SK-N-MC (cell line): ENCODE measurements at places on chromosomes 1 and 21.

- no peak for DNase-seq
Measured at GRCh38 chr1:916173-917075, 7.3 kb upstream of the SAMD11 start.

DNA sequence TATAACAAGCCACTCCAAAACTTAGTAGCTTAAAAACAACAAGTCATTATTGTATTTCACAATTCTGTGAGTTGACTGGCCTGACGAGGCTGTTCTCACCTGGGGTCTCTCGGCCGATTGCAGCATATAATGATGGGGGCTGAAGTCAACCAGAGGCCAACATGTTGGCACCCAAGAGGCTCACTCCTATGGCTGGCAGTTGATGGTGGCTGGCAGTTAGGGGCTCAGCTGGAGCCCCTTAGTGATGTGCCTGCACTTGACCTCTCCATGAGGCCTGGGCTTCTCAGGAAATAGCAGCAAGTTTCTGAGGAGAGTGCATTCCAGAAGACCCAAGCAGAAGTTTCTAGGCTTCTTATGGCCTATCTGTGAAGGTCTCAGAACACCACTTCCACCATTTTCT is 459.4 kb downstream of the NPHP4 start:
- DNase-seq = no peak

DNA sequence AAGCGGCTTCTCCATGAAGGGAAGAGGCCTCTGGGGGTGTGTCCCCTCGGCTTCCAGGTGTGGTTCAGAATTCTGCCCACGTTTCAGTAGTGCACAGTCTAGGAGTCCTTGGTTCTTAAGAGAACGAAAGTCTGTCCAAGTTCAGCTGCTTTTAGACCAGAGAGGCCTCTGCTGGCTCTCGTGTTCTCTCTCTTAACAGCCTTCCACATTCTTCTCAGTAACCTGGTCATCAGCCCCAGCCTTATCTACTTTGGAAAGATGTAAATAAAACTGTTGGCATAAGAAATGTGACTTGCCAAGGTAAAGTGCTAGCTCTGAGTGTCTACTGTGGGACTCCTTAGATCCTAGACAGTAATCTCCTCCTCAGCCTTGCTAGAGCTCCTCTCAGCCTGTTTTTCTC is 15.3 kb upstream of the STUM start:
- no peak for DNase-seq

GRCh38 chr21:20527731-20528460 is 470.3 kb upstream of the NCAM2 start:
- peak; percentile 14 for DNase-seq

GRCh38 chr1:221727146-221728036 is 14.5 kb downstream of the DUSP10 start:
- no peak for DNase-seq
